ENCODE measurements at places on chromosomes 4 and X.

- no peak for DNase-seq
Observed at GRCh38 chr4:6191448-6192130, 8.8 kb downstream of the JAKMIP1 start.

DNA sequence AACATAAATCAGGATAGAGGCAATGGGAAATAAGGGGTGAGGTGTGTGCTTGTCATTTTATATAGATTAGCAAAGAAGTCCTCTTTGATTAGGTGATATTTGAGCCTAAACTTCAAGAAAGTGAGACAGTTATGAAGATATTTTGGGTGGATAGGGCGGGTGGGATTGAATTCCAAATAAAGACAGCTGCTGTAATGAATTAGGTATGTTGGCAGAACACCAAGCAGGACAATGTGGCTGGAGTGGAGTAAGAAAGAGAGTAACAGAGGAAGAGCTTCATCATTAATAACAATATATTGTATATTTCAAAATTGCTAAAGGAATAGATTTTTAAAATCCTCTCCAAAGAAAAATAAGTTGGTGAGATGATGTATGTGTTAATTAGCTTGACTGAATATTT lies 91.0 kb upstream of the CENPE start:
- DNase-seq, result no peak

DNA sequence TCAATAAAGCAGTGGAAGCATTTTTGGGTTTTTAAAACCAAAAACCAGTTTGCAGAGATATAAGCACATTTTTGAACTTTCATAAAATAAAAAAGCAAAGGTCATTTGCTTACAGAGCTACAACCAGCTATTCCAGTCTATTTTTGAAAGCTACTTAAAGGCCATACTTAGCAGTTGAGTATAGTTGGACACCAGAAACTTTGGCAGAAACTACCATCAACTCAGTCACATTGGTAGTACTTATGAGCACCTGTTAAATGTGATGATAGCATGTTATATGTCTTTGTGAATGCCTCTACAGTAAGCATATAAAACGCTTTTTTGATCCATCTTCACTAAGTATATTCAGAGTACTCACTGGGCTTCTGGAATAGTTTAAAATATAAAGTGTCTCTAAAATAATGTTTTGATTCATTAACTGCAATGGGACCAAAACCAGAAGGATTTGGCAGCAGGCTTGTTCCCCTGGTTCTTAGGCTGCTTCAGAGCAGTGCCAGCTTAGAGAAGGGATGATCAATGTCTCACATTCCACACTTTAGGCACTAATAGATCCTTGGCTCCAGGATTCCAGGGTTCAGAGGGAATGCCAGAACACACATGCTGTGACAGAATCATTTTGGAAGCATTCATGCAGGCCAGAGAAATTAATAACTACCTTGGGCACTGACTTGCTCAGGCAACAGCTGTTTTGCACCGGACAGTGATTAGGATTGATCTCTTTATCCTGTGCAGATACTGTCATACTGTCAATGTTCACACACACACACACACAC lies 103.9 kb downstream of the IQCM start:
- no peak for DNase-seq

DNA sequence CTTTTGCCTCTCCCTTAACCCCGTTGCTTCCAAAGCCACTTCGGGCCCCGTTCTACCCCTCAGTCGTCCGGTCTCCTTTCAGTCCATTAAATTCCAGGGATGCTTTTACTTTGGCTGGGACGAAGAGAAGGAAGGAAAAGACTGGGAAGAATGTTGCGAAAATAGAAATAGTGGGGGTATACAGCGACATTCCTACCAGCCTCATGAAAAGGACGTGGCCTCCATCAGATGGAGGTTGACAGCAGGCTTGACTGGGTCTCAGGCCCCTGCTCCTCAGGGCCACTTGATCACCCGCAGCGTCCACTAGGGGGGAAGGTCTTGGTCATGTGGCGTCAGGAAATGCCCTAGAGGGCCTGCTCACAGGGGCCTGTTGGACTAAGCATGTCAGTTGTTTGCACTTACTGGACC lies 657 bp upstream of the ANKRD50 start:
- peak; percentile 10 for DNase-seq

GRCh38 chrX:41721590-41721989 lies 2.4 kb upstream of the GPR82 start:
- DNase-seq, result no peak

GRCh38 chr4:16270454-16271328 lies 44.4 kb upstream of the TAPT1 start:
- DNase-seq, result no peak

- no peak for DNase-seq
Observed at GRCh38 chr4:125891597-125892258, 577.0 kb downstream of the FAT4 start.

- DNase-seq, result no peak
Observed at GRCh38 chr4:41613386-41613785, 75.4 kb downstream of the LIMCH1 start.

- no peak for DNase-seq
Observed at GRCh38 chr4:26858947-26859401, 1.7 kb upstream of the STIM2 start.

GRCh38 chrX:40107291-40108161 lies 9.8 kb upstream of the BCOR start:
- no peak for DNase-seq

DNA sequence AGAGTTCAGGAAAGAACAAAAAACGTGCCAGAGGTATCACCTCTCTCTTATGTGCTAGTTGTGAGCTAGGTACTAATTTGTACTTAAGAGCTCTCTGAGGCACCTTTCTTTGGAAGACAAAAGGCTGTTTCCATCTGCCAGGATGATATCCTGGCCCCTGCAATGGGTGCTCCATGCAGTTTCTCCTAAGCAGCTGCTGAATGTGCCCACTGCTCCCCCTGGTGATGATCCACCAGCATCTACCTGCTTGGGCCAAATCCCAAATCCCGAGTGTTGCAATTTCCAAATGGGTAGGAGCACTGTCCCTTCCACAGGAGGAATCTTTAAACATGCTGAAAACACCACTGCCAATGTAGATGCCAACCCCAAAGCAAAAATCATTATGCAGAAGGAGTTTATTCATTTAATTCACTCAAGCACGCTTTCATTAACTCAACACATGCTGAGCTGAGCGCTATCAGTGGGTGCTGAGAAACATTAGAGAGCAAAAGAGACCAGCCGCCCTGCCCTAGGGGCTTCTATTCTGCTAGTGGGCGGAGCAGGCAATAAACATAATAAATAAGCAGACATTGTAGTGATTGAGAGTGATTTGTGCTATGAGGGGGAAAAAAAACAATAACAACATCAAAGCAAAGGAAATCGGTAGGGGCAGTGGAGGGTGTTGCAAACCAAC lies 69.6 kb upstream of the C4orf50 start:
- no peak for DNase-seq

DNA sequence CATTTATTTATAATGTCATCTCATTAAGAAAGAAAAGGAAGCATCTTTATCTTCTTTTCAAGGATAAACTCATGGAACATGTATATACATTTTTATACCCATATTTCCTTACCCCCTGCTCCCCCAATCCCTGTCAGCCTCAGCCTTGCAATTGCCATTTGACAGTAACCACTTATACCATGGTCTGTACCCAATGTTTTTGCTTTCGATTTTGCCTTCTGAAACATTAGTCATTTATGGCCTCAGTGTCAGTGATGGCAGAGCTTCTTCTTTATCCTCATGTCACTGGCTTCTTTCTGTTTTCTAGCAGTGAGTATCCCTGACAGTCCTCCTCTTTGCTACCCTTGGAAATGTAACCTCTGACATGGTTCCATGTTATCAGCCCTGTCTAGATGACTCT lies 228.4 kb downstream of the SPRY1 start:
- no peak for DNase-seq

GRCh38 chr4:83340692-83341343 lies 6.2 kb upstream of the HPSE start:
- DNase-seq, result peak; percentile 43

DNA sequence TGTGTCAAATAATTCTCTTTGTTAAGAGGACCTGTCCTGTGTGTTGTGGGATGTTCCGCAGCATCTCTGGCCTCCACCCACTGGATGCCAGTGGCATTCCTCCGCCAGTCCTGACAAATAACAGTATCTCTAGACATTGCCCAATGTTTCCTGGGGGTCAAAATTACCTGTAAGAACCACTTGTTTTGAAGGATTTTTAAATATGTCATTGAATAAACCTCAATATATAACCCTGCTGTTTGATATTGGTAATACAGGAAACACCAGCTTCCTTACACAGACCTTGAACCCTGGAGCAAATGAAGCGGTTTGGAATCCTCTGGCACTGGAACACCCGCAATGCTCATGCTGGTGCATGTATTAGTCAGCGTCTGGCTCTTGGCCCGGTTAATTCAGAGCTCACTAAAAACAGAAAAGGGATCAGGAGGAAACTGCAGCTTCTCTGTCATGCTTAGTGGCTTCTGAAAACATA lies 101.3 kb downstream of the TBL1X start:
- DNase-seq, result peak; percentile 3

GRCh38 chrX:9498236-9498635 lies 33.4 kb downstream of the TBL1X start:
- DNase-seq, result no peak

DNA sequence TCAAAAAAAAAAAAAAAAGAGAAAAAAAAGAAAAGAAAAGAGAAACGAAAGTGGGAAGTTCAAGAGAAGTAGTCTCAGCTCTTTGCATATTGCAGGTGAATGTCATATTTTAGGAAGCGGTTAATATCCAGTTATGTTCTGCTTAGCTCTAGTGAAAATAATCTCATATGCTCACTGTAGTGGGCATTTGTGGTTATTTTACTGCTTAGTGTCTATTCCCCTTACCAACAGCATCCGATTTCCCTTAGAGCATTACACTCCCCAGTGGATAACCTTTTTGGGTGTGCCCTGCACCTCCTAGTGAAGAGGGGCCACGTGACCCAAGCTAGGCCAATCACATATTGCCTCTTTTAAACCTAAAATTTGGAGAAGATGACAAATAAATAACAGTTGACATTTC lies 111.2 kb upstream of the ZNF827 start:
- DNase-seq, result no peak

- no peak for DNase-seq
Observed at GRCh38 chrX:107135049-107135964, 16.7 kb upstream of the RBM41 start.

- DNase-seq, result no peak
Observed at GRCh38 chrX:53075011-53075410, 7.2 kb upstream of the TSPYL2 start.

DNA sequence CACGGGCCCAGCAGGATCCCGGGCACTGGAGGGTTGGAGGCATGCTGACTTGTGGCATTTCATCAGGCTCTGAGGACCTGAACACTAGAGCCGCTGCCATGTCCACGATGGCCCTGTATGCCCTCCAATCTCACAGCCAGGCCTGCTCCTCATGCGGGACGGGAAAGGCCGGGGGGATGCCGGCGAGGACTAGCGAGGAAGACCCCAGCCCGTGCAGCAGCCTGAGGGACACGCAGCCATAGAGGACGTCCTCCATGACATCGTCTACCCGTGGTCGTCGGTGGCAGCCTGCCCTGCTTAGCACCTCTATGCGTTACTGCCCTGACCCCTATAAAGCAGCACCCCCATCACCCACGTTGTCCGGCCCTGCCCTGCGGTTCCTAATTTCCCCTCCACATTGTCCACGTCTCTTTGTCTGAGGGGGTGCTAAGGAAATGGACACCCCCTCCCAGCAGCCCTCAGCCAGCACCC lies 32.6 kb downstream of the HMX1 start:
- no peak for DNase-seq

DNA sequence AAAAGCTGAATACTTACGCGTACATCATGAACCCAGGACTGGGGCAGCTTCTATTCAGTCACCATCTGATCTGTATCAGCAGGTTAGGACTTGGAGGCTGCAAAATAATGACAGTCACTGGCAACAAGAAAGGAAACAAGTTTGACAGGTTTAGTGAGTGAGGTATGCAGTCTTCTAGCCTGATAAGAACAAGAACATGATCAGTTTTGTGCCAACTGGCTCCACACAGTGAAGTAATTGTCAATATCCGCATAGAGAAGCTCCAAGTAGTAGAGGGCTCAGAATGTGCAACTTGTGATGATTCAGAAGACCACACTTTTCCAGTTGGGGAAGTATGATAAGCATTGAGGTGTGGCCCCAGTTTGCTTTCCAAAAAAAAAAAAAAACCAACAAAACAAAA lies at the start of gene TMPRSS11F:
Gene TMPRSS11F (minus strand): TSS at position 77 of the 400 bp plus-strand sequence. CDS start 49 bp downstream, at position 28.
- no peak for DNase-seq

- DNase-seq, result no peak
Observed at GRCh38 chrX:72714478-72714916, 391 bp upstream of the PHKA1 start.

GRCh38 chr4:141240259-141240658 lies 19.6 kb downstream of the ZNF330 start:
- no peak for DNase-seq

DNA sequence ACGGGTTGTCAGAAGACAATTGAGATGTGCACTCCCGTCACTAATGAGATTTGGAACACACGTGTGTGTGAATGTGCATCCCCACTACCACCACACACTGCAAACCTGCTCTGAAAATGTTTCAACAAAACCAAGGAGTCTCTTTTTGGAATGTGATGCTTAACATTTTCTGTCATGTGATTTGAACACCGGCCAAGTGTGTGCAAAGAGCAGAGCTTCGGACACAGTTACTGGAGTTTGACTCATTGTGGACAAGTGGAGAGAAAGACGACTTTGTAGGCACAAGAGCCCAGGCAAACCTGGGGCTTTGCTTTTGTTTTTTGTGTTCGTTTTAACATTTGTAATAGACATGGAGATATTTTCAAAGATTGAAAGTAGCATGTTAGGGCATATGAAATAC lies 49.2 kb downstream of the CCKAR start:
- DNase-seq, result no peak

DNA sequence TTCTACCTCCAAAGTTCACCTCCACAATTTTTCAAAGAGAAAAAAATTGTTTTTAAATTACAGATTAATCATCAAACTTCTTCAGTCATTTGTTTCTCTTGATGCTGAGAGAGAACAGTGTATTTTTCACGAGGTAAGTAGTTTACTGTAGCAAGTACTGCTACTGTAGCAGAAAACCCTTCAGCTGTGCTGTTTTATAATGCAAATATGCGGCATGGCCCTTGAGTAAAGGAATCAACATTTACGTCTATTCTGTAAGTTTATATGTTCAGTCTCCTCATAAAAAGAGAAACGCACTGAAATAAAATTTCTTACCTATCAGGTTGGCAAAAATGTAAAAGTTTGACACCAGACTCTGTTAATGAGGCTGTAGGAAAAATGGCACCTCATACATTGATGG lies 399.0 kb downstream of the NKX6-1 start:
- DNase-seq, result no peak

DNA sequence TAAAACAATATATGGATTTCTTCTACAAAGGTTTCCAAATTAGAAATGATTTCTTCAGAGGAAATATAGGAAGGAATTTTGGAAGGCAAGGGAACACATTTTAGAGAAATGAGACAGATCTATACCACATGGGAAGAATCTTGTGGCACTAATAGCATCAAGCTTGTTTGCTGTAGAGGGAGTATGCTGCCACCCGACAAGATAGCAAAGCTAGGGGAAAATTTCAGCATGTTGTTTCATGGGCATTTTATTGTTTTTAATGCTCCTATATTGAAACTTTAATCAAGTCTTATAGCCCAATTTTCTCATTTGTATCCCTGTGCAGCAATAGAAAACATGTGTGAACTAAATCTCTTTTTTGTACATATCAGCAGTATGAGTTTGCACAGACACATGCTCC lies 551.7 kb upstream of the INTU start:
- no peak for DNase-seq

- DNase-seq, result no peak
Observed at GRCh38 chr4:140753329-140753728, 2.9 kb downstream of the TBC1D9 start.

GRCh38 chrX:40543661-40544328 lies 37.0 kb upstream of the ATP6AP2 start:
- DNase-seq, result peak; percentile 43

- no peak for DNase-seq
Observed at GRCh38 chr4:102218656-102219055, 126.6 kb downstream of the SLC39A8 start.

Measured in CD4-positive, alpha-beta T cell treated with Interleukin-10 for 1 hour (primary cell).